ENCODE measurements at places on chromosomes 5 and 9.

DNA sequence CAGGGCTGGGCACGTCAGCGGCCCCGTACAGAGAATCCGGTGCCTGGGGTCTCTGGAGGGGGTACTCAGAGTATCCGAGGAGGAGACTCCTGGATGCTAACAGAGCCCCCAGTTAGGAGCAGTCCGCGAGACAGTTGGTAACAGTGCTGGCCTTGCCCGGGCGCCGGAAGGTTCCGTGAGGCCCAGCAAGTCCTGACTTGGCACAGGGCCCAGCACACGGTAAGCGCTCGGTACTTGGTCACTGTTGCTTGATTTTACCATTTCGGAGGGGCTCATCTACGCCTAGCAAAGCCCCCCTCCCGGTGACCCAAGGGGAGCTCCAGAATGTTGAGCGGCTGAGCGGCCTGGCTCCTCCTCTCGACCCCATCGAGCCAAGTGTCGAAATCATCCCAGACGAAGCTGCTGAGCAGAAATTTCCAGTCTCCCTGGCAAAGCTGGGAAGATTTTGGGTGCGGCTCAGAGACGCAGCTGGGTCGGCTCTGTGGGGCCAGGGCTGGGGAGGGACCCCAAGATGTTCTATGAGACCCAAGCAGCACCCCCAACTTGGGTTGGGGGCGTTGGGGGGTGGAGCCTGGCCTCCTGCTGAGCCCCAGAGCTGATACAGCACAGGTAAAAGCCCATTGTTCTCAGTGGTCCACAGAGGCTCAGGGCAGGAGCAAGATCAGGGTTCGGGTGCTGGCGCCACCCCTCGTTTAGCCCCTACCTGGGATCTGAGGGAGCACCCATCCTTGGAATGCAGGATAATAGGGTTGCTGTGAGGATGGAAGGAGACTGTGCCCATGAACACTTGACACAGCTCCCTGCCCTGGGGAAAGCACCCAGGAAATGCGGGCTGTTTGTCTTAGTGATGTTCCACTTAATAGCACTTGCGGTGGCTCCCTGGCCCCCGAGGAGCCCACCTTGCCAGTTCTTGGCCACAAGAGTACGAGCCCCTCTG lies 137.2 kb downstream of the C9orf50 start:
- no peak for DNase-seq

DNA sequence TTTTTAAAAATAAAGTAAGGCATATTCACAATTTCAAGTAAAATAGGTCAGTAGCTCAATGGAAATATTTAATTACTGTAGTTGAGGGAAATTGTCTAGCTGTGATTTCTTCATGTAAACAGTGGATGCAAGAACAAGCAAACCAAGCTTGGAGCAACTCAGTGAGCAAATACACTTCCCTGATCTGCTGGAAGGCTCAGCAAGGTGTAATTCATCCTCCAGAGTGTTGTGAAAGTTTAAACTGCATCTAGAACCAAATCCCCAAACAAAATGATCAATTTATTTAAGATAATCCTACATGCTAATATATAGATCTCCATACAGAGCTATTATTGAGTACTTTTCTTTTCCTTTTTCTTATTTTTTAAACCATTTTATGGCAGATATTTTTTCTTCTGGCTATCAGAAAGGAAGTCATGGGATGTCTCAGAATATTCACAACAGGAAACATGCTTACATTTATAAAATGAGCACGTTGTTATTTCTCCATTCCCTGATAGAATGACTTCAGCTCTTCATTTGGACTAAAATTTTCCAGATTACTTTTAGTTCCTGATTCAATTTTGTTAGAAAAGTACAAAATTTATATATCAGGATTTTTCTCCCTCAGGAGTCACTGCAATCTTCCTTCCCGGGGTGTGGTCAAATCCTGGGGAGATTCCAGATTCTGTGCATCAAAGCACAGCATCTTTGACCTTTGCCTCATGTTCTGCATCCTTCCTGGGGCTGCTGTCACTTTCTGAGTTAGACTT lies 219.2 kb upstream of the ELL2 start:
- DNase-seq, result no peak

GRCh38 chr5:113380807-113381326 lies 53.9 kb downstream of the TSSK1B start:
- no peak for DNase-seq

- no peak for DNase-seq
These were observed 120.8 kb upstream of the PDE4D start for GRCh38 chr5:60014331-60014730.

GRCh38 chr5:66248874-66249273 lies 104.8 kb downstream of the SREK1 start:
- DNase-seq, result no peak

- DNase-seq, result no peak
These were observed 99.3 kb downstream of the ANXA2R start for GRCh38 chr5:42940853-42941252.
